Stimulated activated CD8-positive, alpha-beta memory T cell treated with anti-CD3 and anti-CD28 coated beads, Interleukin-7, amount 100 ng/mL, for 48 hours (primary cell): ENCODE measurements at places on chromosomes 16 and 17.

DNA sequence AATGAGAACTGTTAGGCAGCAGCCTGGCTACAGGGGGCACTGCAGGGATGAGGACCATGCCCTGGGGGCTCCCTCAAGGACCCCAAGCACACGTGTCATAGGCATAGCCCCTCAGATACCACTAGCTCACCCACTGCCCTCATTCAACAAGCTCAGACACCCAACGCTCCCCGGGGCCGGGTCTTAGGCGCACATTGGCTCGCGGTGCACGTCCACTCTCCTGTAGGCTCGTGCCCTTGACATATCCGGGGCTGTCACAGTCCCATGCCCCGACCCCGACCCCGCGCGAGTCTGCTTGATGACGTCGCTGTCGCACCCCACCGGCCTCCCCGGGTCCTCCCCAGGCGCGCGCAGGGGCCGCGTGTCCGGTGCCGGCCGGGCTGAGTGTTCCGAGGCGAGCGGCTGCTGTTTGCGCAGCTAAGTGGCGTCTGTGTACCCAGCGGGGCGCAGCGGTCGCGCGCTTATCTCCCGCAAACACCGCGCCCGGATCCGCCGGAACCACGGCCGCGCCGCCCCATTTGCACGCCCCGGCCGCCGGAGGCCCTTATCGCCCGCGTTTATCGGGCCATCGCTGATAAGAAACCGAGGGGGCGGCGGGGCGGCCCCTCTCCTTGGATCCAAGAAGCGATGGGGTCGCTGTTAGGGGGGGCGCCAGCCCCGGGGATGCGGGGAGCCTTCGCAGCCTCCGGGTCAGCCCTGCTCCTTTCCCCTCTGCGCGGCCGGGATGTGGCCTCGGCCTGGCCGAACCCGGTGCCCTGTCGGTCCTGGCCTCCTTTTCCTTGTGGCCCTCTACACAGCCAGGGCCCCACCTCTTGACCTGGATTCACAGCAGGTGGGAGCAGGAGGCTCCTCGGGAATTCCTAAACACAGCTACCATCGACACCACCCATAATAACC, 20.7 kb upstream of the NAGS start:
- no peak for DNase-seq

DNA sequence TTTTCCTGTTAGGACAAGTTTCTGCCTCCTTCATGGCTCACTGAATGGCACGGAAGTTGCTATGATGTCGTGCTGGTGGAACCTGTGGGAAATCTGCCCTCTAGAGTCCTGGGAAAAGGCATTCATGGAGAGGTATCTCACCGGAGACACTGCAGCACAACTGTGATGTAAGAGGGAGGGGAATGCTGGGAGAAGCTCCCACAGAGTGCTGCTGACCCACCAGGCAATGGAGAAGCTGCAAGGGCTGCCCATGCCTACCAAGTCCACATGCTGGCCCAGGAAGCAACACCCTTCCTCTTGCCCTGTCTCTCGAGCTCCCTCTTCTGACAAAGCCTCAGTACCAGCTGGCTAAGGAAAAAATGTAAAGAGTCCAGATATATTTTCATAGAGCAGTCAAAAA, 45.2 kb upstream of the SLC5A11 start:
- DNase-seq = no peak

GRCh38 chr16:10666291-10666690, 28.4 kb downstream of the TEKT5 start:
- DNase-seq = no peak

- no peak for DNase-seq
Observed at GRCh38 chr16:5837007-5837670, 739.5 kb upstream of the EEF2KMT start.

GRCh38 chr16:80369138-80369958, 171.4 kb upstream of the DYNLRB2 start:
- DNase-seq = no peak

DNA sequence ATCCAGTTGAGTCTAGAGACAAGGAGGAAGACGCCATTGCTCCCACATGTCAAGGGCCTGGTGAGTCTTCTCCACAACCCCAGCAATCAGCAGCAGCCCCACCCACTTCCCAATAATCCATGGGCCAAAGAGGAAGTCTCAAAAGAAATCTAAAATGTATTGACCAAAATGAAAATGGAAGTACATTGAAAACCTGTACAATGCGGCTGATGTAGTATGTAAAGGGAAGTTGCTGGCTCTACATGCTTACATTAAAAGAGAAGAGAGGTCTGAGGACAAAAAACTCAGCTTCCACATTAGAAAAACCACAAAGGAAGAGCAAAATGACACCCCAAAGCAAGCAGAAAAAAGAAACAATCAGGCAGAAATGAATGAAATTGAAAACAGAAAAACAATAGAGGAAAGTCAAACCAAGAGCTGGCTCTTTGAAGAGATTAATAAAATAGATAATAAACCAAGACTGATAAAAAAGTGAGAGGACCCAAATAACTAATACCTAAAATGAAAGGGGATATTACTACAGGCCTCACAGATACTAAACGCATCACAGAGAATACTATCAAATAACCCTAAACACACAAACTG, 100.6 kb upstream of the METRNL start:
- no peak for DNase-seq

GRCh38 chr17:17647524-17648178, 33.6 kb upstream of the RAI1 start:
- no peak for DNase-seq

DNA sequence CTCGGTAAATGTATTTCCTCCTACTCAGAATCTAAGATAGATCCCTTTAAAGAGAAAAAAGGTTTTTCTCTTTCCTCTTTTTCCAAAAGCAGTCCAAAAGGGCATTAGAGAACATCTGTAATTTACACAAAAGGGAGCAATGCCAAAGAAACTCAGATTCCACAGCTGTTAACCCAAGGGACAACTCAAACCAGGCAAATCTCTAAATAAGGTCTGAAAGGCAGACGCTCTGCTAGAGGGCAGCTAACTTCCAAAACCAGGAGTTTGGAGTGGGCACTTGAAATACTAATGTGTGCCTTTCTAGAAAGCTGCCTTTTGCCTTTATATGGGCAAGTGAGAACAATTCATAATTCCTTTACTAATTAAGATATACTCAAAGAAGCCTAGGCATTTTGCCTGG, 435.7 kb downstream of the ZFHX3 start:
- no peak for DNase-seq

- no peak for DNase-seq
Observed at GRCh38 chr16:442976-443375, 17.5 kb downstream of the RAB11FIP3 start.

GRCh38 chr17:8639709-8640108, 9.2 kb upstream of the MYH10 start:
- no peak for DNase-seq

DNA sequence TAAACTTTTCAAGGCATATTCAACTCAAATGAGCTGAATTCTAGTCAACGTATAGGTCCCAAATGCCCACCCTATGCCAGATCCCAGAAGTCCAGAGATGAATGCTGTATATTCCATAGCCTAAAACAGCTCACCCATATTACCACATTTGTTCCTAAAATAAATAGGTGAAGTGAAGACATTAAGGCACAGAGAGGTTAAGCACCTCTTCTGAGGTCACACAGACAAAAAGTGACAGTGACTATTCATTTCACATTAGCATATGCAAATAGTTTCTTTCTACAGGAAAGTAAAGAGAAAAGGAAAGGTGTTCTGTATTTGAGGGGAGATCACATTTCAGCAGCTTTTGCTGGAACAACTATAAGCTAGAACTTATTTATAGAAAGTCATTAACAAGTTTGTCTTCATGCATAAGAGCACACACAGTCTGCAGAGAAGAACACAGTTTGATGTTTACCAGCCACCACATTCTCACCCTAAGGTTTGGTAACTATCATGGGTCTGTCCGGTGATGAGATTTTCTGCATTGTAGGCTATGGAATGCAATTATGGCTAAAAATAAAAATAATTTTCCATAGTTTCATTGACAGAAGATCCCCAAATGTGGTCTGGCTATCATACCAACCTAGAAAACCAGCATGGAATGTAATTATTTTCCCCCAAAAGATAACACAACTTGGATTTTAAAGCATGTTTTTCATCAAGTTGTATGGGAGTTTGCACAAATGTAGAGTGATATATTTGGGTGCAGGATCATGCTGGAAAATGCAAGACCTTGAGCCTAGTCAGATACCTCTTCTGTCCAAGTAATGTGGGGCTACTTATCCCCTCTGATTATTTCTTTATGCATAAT, 402.1 kb downstream of the UTP18 start:
- DNase-seq = no peak

DNA sequence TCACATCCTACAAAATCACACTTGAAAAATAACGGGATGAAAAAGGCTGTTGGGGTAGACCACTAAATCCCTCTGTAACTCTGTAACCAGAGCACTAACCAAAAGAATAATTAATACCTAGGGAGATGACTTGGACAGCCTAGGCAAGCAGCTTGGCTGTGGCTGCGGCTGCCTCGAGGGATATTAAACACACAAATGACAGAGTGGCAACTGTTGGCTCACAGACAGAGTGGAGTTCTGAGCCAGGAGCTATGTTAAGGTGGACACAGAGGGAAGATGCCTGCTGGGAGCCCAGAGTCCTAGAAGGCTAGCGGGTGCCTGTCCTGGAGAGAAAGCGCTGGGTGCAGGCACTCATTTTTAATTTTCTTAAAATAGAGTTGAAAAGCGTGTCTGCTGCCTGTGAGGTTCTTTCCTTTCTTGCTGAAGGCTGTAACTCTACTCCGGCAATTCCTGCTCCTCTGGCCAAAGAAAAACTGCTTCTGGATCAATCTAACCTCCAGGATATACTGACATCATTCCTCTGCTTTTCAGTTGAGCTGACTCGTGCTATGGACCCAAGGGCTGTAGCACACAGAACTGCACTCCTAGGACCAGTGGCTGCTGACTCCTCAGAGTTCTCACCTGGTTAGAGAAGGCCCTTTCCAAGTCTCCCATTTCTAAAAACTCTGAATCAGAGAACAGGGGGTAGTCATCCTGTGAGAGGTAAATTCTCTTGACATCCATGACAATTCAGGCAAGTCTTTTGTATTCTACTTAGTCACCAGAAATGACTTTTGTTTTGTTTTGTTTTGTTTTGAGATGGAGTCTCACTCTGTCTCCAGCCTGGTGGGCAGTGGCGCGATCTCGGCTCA, 147.9 kb downstream of the STX8 start:
- no peak for DNase-seq

- DNase-seq = peak; percentile 60
Observed at GRCh38 chr16:180681-181564, 664 bp downstream of the HBQ1 start.

DNA sequence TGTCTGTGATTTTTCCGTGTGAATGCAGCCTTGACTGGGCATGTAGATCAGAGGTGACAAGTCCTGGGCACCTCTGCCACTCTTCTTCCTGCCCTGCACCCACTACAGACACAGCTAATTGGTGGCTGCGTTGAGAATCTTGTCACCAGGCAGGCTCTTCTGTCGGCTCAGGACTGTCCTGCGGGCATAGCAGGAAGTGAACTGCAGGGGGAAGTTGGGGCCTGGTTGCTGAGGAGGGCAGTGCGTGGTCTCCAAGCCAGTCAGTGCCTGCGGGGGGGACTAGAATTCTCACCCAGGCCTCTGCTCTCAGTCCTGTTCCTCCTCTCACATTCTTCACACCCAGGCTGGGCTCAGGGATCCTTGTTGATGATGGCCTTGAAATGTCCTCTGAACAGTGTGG, 50.5 kb downstream of the JPH3 start:
- no peak for DNase-seq

- DNase-seq = no peak
Observed at GRCh38 chr16:48347191-48347865, 37.9 kb downstream of the SIAH1 start.

- DNase-seq = no peak
Observed at GRCh38 chr16:81492965-81493754, 48.6 kb downstream of the CMIP start.

- no peak for DNase-seq
Observed at GRCh38 chr16:74291577-74292208, 4.9 kb upstream of the PSMD7 start.

GRCh38 chr16:17474572-17474971, 3.8 kb upstream of the XYLT1 start:
- DNase-seq = no peak

GRCh38 chr16:72285728-72286127, 113.8 kb upstream of the PMFBP1 start:
- no peak for DNase-seq

- DNase-seq = no peak
Observed at GRCh38 chr16:90019543-90020259, 445 bp upstream of the DBNDD1 start.

- DNase-seq = no peak
Observed at GRCh38 chr17:63555500-63556156, 5.4 kb downstream of the DCAF7 start.

DNA sequence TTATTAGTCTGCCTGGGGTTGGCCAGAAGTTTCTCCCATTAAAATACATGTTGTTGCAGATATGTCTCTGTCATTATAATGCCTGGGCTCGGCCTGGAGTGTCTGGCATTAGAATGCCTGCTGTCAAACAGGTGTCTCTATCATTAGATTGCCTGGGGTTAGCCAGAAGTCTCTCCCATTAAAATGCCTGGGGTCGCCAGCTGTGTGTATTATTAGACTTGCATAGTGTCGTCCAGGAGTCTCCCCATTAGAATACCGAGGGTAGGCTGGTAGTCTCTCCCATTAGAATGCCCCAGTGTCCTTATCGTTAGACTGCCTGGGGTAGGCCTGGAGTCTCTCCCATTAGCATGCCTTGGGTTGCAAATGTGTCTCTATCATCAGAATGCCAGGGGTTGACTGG, 2270.8 kb downstream of the TP53TG3F start:
- no peak for DNase-seq

DNA sequence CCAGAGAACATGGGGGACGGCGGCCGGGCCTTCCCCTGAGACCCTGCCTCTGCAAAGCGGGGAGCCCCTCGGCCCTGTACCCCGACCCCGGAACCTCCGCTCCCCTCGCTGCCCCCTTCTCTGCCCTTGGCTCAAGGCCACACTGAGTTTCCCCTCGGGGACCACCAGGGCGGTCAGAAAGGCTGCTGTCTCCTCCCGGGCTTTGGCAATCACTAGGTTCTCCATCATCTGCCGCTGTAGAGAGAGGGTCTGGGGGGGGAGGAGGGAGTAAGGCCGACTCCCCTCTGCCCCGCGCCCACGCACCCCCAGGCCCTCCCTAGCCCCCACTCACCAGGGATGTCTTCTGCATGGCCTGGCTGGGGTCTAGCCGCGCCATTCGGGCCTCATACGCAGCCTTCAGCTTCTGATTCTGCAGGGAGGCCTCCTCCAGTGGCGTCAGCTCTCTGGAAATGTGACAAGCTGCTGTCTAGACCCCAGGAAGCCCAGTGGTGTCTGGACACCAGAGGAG, 8.4 kb downstream of the VPS9D1 start:
- no peak for DNase-seq

- DNase-seq = no peak
Observed at GRCh38 chr16:25089351-25089750, 22.2 kb upstream of the LCMT1 start.

- DNase-seq = no peak
Observed at GRCh38 chr16:78763821-78764440, 664.5 kb downstream of the WWOX start.

DNA sequence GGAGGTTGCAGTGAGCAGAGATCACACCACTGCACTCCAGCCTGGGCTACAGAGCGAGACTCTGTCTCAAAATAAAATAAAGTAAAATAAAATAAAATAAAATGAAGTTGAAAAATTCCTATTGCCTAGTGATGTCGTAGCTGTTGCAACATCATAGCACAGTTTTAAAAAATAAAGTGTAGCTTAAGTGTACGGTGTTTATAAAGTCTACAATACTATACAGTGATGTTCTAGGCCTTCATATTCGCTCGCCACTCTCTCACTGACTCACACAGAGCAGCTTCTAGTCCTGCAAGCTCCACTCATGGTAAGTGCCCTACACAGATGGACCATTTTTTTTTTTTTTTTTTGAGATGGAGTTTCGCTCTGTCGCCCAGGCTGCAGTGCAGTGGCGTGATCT, 43.5 kb upstream of the MNT start:
- DNase-seq = no peak
